Stimulated activated CD8-positive, alpha-beta memory T cell treated with anti-CD3 and anti-CD28 coated beads, Interleukin-7, amount 100 ng/mL, for 24 hours (primary cell): ENCODE measurements at places on chromosomes 3 and 15.

DNA sequence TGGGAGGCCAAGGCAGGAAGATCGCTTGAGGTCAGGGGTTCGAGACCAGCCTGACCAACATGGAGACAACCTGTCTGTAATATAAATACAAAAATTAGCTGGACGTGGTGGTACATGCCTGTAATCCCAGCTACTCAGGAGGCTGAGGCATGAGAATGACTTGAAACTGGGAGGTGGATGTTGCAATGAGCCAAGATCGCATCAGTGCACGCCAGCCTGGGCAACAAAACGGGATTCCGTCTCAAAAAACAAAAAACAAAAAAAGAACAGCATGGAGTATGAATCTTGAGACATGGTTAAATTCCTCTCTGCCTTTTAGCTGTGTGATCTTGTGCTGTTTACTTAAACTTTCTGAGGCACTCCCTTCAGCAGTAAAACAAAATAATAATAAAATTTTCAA, 244.9 kb downstream of the FGF12 start:
- no peak for DNase-seq

- DNase-seq, result no peak
Observed at GRCh38 chr3:55588146-55588765, 101.2 kb upstream of the WNT5A start.

- no peak for DNase-seq
Observed at GRCh38 chr3:149705416-149705815, 46.9 kb downstream of the COMMD2 start.

GRCh38 chr3:5774337-5774736, 586.8 kb downstream of the EDEM1 start:
- no peak for DNase-seq

DNA sequence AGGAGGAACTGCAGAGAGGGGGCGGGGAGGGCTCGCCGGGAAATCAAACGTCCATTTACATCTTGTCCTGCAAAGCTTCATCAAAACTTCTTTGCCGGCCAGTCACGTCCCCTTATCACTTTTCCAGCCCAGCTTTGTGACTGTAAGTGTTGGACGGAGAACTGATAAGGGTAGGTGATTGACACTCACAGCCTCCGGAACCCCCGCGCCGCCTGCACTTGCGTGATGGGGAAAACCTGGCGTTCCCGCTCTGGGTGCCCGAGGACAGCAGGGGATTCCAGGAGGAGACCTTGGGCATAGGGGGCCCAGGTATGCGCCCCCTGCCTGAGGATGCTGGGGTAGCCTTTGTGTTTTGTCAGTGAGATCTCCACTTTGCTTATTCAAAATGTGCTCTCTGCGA, 72.8 kb upstream of the ANKRD34C start:
- no peak for DNase-seq

DNA sequence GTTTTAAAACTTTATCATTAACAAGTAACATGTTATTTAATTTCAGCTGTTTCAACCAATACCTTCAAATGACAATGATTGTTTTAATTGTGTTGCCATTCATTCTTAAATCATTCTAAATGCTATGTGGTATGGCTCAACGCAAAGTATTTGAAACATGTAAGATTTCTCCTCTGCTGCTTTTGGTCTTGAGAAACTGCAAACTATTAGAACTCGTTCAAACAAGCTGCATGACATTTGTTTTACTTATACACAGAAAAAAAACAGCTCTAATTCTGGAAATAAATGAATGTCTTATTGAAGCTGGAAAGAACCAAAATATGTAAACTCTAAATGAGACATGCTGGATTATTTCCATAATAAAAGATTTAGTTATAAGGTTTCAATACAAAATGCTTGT, 29.3 kb downstream of the FBN1 start:
- DNase-seq, result no peak

GRCh38 chr15:52256930-52257733, 38.5 kb downstream of the MYO5C start:
- no peak for DNase-seq

- DNase-seq, result peak; percentile 22
Observed at GRCh38 chr15:70447928-70448698, 315.2 kb downstream of the UACA start.

GRCh38 chr3:116759316-116759715, 49.7 kb downstream of the TUSC7 start:
- DNase-seq, result no peak

DNA sequence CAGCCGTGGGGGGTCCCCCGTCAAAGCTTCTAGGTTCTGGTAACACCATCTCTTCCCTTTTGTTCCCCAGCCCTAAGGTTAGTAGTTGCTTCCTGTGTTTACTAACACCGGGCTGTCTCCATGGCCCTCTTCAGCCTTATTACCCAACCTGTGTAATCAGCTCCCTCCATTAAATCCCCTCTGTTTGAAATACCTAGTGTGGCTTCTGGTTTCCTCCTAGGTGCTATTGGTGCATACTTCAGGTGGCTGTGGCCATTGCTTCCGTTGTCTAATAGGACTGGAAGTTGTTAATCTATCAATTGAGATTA, 35.3 kb downstream of the MOBP start:
- DNase-seq, result no peak

- DNase-seq, result no peak
Observed at GRCh38 chr3:120524171-120524923, 71.8 kb upstream of the NDUFB4 start.

DNA sequence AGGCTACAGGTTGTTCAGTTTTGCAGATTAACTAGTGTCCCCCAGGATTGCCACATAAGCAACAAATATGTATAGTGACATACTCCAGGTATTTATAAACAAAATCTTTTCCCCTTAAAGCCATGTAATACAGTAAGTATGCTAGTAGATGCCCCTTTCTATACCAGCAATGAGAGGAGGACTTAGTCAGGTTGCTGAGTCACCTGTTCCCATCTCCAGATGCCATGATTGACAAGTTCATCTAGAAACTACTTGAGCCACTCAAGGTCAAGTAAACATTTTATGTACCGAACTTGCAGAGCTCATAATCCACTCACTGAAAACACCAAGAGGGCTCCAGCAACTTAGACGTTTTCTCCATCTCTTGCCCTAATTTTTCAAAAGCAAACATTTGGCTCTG, 18.2 kb downstream of the SLC9A9 start:
- DNase-seq, result no peak

DNA sequence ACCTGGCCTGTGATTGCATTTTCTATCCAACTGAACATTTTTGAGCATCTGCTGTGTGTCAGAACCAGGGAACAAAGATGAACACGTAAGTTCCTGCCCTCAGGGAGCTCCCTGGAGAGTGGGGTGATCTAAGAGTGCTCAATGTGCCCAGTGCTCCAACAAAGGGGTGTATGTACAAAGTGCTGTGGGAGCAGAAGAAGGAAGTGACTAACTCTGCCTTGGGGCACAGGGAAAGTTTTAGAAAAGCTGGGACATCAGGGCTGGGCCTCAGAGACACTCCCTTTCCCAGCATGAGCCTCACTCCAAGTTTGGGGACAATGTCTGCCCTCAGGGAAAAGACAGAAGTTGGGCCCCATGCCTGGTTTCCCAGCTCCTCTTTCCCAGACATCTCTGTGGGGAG, 27.6 kb upstream of the BNC1 start:
- no peak for DNase-seq

GRCh38 chr15:67882487-67883233, 42.8 kb upstream of the RNU6-1 start:
- DNase-seq, result no peak

DNA sequence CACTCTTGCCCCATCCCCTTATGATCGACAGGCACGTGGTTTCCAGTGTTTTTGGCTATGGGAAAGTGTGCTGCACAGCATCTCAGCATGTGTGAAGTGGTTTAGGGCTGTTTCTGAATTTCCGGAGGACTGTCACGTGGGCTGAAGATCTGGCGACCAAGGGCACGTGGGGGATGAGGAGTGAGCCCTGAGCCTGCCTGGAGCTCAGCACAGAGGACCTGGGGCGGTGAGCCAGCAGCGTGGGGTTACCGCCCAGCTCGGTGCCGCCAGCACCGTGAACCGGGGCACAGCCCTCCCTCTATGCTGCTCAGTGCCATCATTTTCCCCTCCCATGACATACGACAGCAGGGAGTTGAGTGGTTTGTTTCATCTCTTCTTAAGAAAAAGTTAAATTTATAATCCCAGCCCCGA, 150.2 kb downstream of the DNAJB8 start:
- DNase-seq, result peak; percentile 7

DNA sequence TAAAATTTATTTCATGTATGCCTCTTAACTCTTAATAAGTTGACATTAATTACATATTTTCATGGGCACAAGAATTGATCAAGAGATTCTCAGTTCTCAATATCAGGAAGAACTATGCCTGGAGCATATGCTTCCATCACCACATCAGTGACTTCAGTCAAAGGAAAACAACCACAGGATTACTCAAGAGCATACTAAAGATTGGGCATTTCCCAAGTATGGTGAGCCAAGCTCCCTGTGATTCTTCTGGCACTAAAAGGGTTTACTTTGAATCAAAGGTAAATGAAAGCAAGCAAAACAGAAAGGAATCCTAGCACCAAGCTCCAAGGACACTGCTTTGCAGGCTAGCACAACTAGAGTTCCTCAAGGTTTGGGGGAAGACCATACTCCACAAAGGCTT, 44.6 kb downstream of the FMN1 start:
- DNase-seq, result no peak

GRCh38 chr15:41966414-41966812, 5.9 kb downstream of the EHD4 start:
- DNase-seq, result no peak

GRCh38 chr3:173912126-173912525, 514.6 kb downstream of the NLGN1 start:
- no peak for DNase-seq

GRCh38 chr3:76061654-76062053, 276.3 kb upstream of the ZNF717 start:
- DNase-seq, result no peak

- no peak for DNase-seq
Observed at GRCh38 chr15:70375006-70375431, 277.3 kb upstream of the TLE3 start.

DNA sequence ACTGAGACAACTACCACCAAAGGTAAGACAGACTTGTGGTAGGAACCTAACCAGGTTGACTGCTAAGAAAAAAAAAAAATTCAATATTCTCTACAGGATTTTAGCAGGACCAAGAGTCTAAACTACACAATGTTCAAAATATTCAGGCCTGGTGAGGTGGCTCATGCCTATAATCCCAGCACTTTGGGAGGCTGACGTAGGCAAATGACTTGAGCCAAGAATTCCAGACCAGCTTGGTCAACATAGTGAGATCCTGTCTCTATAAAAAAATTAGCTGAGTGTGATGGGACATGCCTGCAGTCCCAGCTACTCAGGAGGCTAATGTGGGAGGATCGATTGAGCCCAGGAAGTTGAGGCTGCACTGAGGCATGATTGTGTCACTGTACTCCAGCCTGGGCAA, 341.6 kb upstream of the WNT5A start:
- DNase-seq, result no peak

DNA sequence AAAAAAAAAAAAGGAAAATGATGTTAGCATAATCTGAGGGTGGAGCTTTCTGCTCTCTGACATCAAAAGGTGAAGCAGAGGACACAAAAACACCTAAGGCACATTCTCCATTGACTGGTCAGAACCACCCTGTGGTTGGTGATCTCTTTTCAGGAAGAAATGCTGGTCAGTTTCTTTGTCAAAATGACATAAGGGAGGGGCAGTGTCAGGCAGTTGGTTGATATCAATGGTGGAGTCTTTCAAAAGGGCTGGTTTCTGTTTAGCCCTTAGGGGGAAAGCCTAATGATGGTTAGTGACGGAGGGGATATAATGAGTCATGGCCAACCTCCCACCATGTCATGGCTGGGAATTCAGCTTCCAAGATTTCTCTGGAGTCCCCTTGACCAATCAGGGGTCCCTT, 185.9 kb upstream of the GBE1 start:
- no peak for DNase-seq

DNA sequence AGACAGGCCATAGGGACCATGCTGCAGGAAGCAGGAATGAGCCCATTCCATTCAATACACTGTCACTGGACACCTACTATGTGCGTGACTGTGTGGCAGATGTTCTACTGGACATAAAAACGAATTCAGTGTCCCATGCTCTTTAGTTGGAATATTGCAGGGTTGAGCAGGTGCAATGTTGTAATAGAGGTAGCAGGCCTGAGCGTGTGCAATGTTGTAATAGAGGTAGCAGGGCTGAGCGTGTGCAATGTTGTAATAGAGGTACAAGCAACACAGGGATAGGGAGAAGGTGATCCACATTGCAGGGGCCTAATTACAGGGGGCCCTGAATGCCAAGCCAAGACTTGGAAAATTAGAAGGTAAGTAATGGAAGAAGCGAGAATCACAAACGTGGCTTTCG, 261.4 kb upstream of the HES1 start:
- no peak for DNase-seq

- DNase-seq, result no peak
Observed at GRCh38 chr3:3495611-3496010, 303.6 kb upstream of the LRRN1 start.

- no peak for DNase-seq
Observed at GRCh38 chr3:195394700-195395099, 48.1 kb downstream of the ACAP2 start.

DNA sequence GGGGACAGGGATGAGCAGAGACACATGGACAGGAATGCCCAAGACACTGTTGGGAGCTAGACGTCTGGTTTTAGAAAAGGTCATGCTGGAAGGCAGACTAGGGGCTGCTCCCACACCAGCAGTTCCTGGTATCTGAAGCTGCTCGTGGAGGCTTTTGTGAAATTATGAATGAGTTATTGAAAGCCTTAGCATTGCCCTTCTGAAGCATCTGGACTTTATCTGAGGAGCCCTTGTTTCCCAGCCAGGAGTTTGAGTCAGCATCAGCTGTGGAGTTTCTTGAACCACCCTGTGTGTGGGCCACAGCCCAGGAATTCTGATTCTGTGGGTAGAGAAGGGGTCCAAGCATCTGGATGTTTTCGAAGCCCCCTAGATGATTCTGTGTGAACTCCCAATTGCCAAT, 258.7 kb downstream of the SLCO3A1 start:
- DNase-seq, result no peak

GRCh38 chr3:72625602-72626337, 222.5 kb downstream of the SHQ1 start:
- no peak for DNase-seq

DNA sequence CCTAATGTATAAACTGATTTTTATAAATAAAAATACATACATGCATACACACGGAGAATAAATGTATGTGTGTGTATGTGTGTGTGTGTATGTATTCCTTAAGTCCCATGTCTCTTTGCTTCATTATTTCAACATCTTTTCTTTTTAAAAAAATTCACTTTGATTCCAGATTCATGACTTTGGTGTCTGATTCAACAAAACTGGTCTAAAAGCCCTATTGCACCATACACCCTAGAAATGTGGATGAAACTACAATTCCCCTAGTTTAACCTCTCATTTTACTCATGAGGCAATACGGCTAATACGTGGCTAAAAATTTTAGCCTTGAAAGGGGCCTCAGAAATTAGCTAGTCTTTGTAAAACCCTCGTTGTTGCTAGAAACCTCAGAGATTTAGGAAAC, 228.1 kb downstream of the ADAMTS9 start:
- DNase-seq, result no peak

- DNase-seq, result no peak
Observed at GRCh38 chr15:33517944-33518343, 207.2 kb downstream of the RYR3 start.

DNA sequence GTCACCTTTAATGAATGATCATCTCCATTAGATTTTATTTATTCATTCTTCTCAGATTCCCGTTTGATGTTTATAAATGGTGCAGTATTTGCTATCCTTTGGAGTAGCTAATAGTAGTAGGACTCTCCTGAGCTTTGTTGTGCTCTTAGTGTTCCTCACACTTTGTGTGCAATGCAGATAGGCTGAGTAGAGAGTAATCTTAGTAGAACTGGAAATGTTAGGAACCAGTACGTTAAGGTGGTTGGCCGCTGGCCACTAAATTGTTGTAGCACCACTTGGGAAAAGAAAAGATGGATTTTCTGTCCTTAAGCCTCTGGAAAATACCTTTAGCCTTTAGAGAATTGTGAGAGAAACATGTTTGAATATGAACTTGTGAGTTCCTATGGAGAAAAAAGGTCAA, 19.9 kb upstream of the EBLN2 start:
- DNase-seq, result no peak
